ENCODE measurements at places on chromosomes 6 and 20. TPM values are rescaled to one million over a fixed set of nuclear protein-coding genes. Genes with fewer than 3 reads are reported as not detected.

BHLHE23 gene
- not detected for total RNA-seq

GRCh38 chr6:121695329-121695728, 259.9 kb downstream of the GJA1 start:
- H3K36me3 ChIP-seq: no peaks in the 10 kb centered on the region
- no peak for DNase-seq
- no peak overlapping the region for H3K27ac ChIP-seq

DNA sequence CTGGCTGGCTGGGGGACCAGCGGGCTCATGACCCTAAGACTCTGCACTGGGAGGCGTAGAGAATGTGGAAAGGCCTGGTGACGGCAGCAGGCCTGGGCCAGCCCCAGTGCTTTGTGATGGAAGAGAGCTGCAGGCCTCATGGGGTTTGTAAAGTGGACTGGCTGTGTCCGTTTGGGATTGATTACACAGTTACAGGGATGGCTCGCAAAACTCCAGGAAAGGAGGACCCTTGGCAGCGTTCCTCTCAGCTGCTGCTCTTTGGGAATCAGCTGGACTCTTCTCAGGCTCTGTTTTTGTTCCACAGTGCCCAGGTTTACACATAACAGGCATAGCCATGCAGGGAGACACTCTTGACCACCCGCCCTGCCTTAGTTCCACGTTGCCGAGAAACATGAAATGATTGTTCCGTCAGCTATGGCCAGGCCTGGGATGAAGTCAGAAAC, 89.0 kb downstream of the SLX4IP start:
- H3K27me3 ChIP-seq: no peaks in the 10 kb centered on the region
- DNase-seq: no peak
- peaks cover 34% of the 10 kb centered on the region for H3K4me1 ChIP-seq
- H3K36me3 ChIP-seq: peaks cover 6% of the 10 kb centered on the region
- H3K4me3 ChIP-seq: no peak overlapping the region

EPB41L1 gene
- not detected for total RNA-seq

DNA sequence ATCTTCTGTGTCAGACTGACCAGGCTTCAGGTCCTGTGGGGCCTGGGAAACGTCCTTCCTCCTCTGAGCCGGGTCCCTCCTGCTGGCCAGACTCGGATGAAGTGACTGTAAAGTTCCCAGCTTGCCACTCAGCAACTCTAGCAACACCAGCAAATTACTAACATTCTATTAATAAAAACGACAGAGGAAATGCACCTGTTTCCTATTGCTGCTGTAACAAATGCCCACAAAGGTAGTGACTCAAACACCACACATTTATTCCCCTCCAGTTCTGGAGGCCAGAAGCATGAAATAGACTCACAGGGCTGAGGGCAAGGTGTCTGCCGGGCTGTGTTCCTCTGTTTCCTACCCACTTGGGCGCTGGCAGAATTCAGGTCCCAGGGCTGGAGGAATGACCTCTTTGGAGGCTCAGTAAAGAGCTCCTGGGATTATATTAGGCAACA, 48.8 kb downstream of the CTCFL start:
- no peaks in the 10 kb centered on the region for H3K36me3 ChIP-seq
- peaks cover 39% of the 10 kb centered on the region for H3K4me1 ChIP-seq
- no peak for DNase-seq
- peaks cover 9% of the 10 kb centered on the region for H3K27me3 ChIP-seq
- H3K27ac ChIP-seq: no peak overlapping the region

DNA sequence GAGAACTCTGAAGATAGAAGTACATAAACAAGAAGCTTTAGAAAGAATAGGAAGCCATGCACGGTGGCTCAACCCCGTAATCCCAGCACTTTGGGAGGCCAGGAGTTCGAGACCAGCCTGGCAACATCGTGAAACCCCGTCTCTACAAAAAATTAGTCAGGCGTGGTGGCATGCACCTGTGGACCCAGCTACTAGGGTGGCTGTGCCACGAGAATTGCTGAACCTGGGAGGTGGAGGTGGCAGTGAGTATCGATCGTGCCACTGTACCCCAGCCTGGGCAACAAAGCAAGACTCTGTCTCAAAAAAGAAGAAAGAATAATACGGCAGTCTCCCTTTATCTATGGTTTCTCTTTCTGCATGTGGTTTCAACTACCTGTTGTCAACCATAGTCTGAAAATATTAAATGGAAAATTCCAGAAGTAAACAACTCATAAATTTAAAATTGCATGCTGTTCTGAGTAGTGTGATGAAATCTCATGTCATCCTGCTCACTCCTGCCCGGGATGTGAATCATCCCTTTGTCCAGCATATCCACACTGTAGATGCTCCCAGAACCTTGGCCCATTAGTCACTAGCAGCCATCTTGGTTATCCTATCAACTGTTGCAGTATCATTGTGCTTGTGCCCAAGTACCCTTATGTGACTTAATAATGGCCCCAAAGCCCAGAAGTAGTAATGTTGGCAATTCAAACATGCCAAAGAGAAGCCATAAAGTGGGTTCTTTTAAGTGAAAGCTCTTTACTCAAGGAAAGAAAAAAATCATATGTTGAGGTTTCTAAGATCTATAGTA, 22.1 kb downstream of the DEK start:
- H3K4me1 ChIP-seq: peaks cover 58% of the 10 kb centered on the region
- H3K27me3 ChIP-seq: no peaks in the 10 kb centered on the region
- no peak for DNase-seq
- peak overlapping the region; percentile 64 for H3K27ac ChIP-seq
- H3K36me3 ChIP-seq: peaks cover 83% of the 10 kb centered on the region

DNA sequence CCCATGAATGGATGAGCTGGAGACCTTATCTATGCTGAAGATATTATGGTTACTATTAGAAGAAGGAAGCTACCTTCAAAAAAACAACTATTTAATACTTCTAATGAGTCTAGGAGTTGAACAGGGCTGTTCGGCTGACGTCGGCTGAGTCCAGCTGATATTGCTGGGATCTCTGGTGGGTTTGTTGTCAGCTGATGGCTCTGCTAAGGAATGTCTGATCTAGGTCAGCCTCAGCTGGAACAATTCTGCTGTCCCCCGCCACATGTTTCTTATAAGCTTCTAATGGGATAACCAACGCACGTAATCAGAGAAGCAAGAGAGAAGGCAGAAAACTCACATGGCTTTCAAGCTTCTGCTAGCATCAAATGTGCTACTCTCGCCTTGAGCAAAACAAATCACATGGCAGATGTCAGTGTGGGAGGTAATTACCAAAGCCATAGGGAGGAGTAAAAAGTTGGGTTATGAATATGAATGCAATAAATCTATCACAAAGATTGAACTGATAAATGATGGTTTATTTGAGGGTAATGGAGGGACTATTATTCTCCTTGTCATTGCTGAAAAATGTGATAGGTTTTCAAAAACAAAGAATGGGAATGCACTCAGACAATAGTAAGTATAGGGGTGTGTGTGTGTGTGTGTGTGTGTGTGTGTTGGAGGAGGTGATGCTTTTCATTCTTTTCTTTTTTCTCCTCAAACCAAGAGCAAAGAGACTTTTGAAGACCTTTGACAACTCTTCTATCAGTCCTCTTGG, 71.5 kb downstream of the BTBD3 start:
- H3K27ac ChIP-seq: no peak overlapping the region
- H3K27me3 ChIP-seq: no peaks in the 10 kb centered on the region
- H3K4me1 ChIP-seq: no peaks in the 10 kb centered on the region
- no peak for DNase-seq
- no peak overlapping the region for H3K4me3 ChIP-seq

DNA sequence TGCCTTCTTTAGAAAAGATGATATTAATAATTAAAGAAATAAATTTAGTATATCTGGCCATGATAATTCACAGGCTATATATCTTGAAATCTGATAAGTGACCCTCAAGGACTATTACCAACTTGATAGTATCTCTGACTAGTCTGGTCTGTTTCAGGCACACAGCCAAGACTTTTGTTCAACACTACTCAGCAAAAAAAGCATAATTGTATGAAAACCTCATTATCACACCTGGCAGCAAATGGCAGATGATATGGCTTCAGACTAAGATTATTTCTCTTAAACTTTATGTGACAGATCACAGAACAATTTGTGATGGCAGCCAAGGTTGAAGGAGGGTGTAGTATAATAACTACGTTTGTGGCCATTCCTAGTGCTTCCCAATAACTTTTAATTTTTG, 114.7 kb downstream of the RWDD2A start:
- no peaks in the 10 kb centered on the region for H3K4me1 ChIP-seq
- H3K36me3 ChIP-seq: no peaks in the 10 kb centered on the region
- peaks cover 2% of the 10 kb centered on the region for H3K27me3 ChIP-seq
- no peak overlapping the region for H3K4me3 ChIP-seq
- DNase-seq: no peak

PPIL6 gene
- 0.16 TPM for total RNA-seq

DNA sequence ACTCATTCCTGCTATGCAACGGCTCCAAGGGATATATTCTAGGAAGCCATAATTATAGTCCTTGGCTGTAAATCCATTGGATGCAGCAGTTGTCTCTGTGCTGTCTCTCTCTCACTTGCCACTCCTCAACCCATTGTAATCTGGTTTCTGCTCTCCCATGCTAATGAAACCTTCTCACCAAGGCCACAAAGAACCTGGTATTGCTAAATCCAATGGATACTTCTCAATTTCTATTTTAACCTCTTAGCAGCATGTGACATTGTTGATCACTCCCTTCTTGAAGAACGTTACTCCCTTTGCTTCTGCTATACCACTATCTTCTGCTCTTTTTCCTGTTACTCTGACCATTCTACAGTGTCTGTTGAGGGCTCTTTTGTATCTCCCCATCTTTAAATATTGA, 39.8 kb upstream of the GCLC start:
- no peak overlapping the region for H3K27ac ChIP-seq
- H3K27me3 ChIP-seq: peaks cover 5% of the 10 kb centered on the region
- H3K36me3 ChIP-seq: no peaks in the 10 kb centered on the region
- H3K4me1 ChIP-seq: no peaks in the 10 kb centered on the region

MATN4 gene
- total RNA-seq: 0.39 TPM

DNA sequence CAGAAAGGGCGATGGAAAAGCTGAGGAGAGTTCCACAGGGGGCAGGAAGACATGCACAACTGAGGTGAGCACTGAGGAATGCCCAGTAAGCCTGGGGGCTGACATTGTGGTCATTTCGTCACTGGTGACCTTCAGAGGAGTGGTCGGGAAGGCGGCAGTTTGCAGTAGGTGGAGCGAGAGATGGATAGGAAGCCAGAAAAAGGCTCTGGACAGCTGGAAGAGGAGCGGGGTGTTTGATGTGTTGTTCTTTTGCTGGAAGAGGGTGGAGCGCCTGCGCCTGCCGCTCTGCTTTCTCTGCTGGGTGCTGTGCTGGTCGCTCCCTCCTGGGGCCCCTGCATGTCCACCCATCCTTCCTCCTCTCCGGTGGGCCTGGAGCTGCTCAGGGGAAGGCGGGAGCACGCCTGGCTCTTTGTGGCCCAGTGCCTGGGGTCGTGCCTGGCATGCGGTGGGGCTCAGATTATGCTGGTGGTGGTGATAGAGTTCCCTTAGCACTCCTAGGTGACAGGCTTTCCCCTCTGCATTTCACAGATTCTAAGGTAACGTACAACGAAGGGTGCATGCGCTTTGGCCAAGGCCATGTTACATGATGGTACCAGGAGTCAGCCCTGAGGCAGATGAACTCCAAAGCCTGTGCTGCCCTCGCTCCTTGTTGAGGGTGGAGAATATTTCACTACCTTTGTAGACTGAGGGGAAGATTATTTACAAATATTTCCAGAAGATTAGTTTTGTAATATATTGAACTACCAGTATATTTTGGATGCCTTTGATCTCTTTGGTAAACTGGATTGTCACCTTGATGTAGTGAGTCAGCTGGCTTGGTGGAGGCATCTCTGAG, 20.9 kb downstream of the ARID1B start:
- H3K36me3 ChIP-seq: peaks cover 16% of the 10 kb centered on the region
- H3K4me1 ChIP-seq: peaks cover 8% of the 10 kb centered on the region
- no peaks in the 10 kb centered on the region for H3K27me3 ChIP-seq
- no peak overlapping the region for H3K4me3 ChIP-seq
- DNase-seq: no peak

DNA sequence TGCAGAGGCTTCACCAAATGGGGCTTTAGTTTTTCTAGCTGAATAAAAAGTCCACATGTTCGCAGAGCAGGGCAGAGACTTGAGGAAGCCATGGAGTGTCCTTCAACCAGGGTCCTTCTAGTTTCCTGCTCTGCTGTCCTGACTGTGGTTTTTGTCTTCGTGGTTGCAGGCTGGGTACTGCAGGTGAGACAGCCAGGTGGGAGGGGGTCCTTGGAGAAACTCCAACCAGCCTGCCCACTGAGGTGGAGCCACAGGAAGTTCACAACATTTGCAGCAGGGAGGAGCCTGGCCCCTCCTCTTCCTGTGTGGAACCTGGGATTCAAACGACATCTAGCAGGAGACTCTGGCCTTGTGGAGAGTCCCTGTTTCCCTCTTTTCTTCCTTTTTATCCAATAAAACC, 68.8 kb upstream of the MYLIP start:
- H3K4me1 ChIP-seq: peaks cover 6% of the 10 kb centered on the region
- H3K27me3 ChIP-seq: peaks cover 4% of the 10 kb centered on the region
- H3K4me3 ChIP-seq: no peak overlapping the region
- no peaks in the 10 kb centered on the region for H3K36me3 ChIP-seq
- no peak for DNase-seq

FRMD1 gene
- not detected for total RNA-seq

Data from activated CD8-positive, alpha-beta T cell treated with anti-CD3 and anti-CD28 coated beads, Interleukin-2, amount 10 ng/mL, durations not matched to agents 7 days and 5 days (primary cell).